COLO829 (cell line): ENCODE measurements at places on chromosomes 2 and 18.

- DNase-seq: no peak
Observed at GRCh38 chr2:109613081-109613921, 465 bp downstream of the SEPTIN10 start.

- DNase-seq: peak; percentile 66
Observed at GRCh38 chr2:239195992-239196391, 204.8 kb downstream of the HDAC4 start.

- DNase-seq: peak; percentile 69
Observed at GRCh38 chr2:74334931-74335333, 8.3 kb downstream of the SLC4A5 start.

DNA sequence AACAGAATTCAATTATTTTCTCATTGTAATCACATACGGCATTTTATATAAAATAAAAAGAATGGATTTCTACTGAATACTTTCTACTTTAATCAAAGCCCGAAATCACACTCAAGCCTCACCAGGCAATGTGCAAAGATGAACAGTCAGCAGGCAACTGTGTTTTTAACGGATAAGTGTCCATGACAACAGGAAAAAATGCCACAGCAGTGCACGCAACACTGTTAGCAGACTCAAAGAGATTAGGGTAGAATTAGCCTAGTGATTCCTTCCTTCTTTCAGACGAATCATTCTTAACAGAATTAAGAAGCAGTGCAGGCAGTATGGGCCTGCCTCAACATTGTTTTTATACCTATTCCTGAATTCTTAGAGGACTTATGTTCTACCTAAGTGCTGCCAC, 135.6 kb downstream of the CDH2 start:
- no peak for DNase-seq

GRCh38 chr18:57475408-57475807, 40.2 kb downstream of the ONECUT2 start:
- no peak for DNase-seq

DNA sequence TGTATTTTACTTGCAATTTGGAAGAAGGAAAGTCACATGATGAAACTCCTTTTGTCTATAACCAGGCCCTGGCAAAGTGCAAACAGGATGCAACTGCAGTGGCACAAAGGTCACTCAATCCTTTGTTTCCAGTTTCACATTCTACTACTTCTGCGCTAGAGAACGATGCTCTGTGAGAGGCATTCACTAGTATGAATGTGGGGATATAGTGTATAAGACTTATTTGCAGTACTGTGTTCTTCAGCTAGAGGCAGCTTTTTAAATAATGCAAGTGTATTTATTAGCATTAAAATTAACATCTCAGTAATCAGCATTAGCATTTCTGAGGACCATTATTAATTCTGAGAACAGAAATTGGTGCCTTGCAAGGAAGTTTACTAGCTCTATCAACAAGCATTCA, 68.9 kb downstream of the PRPF40A start:
- DNase-seq: no peak

DNA sequence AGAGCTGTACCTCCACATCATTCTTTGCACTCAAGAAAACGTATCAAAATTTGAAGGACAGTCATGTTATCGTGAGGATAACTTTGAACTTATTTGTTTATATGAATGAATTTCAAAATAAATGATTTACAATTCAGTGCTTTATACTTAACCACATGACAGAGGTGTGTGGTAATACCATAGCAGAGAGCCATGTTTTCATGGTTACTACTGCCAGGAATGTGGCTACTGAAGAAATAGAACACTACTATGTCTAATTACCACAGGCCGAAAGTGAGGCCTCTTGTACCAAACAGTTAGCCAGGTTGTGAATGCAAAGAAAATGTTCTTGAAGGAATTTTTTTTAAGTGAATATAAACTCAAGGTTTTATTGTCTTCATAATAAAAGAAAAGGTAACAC, 49.2 kb downstream of the AAK1 start:
- no peak for DNase-seq

DNA sequence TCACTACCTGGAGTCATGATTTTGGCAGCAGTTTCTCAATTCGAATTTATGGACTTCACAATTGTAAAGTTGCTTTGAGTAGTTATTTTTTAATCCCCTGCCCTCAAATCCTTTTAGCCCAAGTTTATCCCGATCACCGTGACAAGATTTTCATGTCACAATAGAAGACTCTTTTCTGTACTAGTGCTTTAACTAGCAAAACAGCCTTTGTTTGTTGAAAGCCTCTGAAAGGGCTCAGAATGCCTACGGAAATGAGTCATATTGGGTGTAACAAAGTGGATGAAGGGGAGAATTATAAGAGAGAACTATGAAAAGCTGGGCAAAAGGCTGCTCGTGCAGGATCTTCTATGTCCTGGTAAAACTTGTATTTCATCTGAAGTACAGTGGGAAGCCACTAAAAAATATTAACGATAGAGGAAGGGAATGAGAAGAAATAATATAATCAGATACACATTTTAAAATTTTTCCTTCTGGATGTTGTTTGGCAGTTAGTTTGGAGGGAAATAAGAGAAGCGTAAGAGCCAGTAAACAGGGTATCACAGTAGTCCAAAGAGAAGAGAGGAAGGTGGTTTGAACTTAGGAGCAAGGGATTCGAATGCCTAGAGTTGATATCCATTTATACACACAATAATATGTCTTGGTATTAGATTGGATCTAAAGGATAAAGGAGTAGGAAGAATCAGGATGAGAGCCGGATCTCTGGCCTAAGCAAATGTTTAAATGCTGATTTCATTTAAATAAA, 114.9 kb downstream of the GALNT13 start:
- DNase-seq: peak; percentile 76

DNA sequence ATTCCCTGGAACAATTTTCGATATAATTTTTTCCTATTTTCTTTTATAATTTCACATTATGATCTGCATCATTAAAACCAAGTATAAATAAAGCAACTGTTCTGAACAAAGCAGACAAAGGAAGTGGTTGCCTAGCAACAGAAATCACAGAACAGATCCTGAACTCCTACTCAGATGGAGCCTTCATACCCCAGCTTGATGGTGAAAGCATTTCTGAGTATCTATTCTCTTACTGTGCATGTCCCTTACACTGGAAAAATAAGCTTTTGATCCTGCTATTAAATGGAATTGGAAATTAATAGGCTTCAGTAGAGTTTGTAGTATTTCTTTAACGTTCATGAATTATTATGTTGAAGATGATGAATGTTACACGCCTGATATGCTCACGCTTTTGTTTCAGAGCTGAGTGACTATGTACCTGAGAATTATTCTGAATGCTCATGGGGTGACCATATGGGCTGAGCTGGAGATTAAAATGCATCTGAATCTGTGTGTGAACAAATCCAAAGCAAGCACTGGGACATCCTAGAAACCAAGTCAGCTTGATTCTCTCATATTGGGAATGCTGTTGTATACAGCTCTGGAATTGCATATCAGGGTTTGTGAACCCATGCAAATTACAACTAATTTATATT, 254.0 kb downstream of the KCNJ3 start:
- DNase-seq: no peak

- DNase-seq: no peak
Observed at GRCh38 chr2:215900843-215901242, 112.5 kb downstream of the MREG start.

DNA sequence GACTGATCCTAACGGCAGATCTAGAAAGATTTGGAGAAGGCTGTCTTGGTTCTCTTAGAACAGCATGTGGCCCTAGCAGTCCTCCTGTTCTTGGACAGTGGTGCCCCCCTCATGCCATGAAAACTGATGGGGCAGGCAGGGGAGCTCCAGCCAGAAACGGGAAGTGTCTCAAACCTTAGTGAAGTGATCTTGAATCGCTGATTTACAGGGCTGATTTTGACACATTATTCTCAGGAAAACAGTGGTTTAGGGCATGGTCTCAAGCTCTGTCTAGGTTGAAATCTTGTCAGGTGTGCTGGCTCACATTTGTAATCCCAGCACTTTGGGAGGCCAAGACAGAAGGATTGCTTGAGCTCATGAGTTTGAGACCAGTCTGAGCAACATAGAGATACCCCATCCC, 37.8 kb downstream of the SRSF7 start:
- no peak for DNase-seq

GRCh38 chr2:47056868-47057686, 98.0 kb downstream of the STPG4 start:
- no peak for DNase-seq

DNA sequence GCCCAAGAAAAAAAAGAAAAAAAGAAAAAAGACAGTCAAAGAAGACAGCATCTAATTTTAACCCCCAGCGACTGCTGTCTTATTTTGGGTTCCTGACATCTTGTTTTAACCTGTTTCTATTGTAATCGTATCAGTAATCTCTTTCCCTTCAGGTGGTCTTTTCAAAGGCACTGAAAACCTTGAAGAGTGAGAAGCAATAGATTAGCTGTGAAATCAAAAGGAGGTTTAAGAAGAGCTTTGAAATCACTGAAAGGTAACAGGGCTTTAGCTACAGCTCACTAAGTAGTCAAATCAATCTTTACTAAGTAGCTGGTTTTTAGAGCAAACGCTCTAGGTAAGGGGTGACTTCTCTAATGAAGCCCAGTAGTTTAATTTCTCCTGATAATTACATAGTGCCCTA, 5.4 kb upstream of the TANC1 start:
- no peak for DNase-seq

- no peak for DNase-seq
Observed at GRCh38 chr2:23235292-23235691, 149.7 kb upstream of the KLHL29 start.

DNA sequence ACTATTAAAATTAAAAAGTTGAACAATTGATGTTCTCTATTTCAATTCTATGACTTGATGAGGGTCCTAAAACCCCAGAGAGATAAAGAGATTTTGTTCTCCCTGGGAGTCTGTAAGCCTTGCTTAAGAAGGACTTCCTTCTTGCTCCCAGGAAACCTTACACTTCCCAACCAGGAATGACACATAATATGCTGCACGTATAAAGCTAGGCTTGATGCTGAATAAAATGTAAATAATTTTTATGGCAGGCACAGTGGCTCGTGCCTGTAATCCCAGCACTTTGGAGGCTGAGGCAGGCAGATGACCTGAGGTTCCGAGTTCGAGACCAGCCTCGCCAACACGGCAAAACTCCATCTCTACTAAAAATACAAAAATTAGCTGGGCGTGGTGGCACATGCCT, 27.8 kb downstream of the SPIRE1 start:
- DNase-seq: no peak

- DNase-seq: peak; percentile 83
Observed at GRCh38 chr2:176079831-176080539, 3.8 kb downstream of the EVX2 start.

DNA sequence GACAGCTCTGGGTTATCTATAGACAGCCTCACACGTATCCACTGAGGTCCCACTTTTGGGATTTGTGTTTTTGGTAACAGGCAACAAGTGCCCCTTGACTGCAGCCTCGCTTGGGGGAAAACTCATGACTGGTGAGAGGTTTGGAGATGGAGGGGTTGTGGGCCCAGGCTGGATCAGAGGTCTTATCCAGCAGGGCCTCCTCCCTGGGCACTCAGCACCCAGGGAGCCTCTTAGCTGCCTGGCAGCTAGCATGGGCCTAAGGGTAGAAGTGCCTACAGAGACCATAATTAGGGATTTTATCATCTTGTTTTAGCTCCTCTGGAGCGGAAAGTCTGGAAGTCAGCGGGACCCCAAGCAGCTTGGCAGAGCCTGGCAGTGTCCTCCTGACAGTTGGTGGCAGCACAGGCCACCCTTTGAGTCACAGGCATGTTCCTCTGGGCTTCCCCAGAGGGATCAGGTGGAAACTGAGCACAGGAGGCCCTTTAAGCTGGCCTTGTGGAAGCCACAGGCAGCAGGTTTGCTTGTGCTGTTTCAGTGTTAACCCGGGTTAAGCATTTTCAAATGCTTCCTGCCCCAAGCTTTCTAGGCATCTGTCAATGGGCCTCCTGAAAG, 143.1 kb downstream of the KCTD1 start:
- DNase-seq: no peak

DNA sequence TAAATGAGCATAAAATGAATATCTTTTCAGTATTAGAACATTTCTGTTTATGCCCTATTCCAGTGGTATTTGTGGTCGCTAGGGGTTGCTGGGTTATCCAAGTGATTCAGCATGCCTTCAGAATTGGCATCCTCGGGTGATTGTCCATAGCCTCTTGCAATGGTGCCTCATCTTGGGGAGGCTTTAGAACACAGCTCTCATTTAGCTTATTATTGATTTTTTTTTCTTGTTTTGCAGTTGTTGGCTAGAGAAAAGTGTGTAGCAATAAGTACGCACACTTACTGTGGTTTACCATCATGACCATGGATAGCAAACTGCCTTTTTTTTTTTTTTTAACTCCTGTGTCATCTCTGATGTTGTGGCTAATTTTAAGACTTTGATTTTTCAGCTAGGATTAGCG, 33.6 kb downstream of the PLEKHA3 start:
- DNase-seq: no peak

GRCh38 chr18:55097456-55098170, 138.4 kb upstream of the CCDC68 start:
- no peak for DNase-seq

DNA sequence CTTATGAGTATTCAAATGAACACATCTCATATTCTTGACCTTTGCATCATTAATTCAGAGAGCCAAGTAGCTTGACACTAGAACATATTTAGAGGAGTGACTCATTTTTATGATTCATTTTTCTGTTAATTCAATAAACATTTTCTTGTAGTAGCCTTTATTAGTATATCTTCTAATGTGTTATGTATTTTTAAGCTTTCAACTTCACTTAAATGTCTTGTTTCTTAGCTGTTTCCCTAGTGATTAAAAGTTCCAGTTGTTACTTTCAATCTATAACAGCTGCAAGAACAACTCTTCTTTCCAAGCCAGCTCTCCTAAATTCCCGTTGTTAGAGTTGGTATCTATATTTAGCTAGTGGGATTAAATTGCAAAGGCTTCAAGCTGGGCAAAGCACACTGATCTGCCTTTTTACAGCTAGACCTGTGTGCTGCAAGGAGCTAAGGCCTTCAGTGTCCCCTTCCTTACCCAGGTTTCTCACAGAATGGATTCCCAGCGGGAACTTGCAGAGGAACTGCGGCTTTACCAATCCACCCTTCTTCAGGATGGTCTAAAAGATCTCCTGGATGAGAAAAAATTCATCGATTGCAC, at the start of gene KLHL41:
TSS of gene KLHL41 (plus strand) at position 405 of the 588 bp plus-strand sequence. CDS start at position 482, 77 bp downstream.
- no peak for DNase-seq

DNA sequence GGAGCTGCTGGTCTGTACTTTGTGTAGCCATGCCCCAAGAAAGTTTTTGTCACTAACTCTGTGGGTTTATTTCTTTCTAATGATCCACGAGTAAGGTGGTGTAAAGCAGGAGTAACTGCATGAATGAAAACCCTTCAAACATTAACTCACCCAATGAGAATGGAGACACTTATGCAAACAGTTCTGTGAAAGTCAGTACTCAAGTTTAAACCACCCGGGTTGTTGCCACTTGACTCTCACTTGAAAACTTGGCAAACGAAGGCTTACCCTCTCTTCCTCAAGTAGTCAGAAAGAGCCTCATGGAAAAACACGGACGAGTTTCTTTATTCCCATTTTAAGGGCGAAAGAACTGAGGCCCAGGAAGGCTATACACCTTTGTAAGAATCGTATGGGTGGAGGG, 117.5 kb downstream of the MMADHC start:
- DNase-seq: no peak

DNA sequence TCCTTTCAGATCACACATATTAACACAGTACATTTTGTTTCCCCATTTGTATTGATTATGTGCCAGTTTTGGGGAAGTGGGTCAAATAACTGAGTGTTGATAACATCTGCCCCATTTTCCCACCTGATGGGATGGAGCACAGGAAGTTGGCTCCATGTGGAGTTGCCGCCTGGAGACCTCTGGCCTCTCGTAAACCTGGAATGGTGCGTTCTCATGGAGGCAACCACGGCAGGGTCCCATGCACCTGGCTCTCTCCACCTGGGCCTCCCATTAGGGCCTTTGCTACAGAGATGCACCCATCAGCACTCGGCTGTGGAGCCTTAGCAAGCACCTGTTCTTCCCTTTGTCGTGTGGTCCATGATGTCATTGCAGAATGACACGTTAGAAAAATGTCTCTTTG, 130.6 kb downstream of the MBP start:
- no peak for DNase-seq
